ENCODE measurements at places on chromosomes 7 and 10.

GRCh38 chr7:47804767-47805545 lies 143.3 kb downstream of the PKD1L1 start:
- DNase-seq, result no peak

GRCh38 chr7:82741493-82741892 lies 297.9 kb upstream of the CACNA2D1 start:
- DNase-seq, result no peak

- no peak for DNase-seq
Measured at GRCh38 chr7:78333530-78334425, 535.2 kb downstream of the PHTF2 start.

DNA sequence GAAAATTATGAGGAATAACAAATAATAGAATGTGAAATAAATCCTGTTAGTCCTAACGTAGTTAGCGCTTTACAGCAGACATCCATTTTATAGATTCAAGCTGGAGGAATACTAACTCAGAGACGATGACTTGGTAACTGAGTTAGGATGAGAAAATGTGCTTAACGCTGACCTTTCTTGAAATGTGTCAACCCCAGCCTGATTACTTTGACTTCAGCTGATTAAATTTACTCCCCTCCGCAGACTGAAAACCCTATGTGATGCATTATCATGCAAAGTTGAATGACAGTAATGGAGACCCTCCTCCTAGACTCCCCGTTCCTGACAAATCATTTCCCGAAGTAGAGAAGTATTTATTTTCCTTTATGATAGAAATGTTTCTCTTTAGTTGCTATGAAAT lies 54.5 kb downstream of the WDFY4 start:
- no peak for DNase-seq

DNA sequence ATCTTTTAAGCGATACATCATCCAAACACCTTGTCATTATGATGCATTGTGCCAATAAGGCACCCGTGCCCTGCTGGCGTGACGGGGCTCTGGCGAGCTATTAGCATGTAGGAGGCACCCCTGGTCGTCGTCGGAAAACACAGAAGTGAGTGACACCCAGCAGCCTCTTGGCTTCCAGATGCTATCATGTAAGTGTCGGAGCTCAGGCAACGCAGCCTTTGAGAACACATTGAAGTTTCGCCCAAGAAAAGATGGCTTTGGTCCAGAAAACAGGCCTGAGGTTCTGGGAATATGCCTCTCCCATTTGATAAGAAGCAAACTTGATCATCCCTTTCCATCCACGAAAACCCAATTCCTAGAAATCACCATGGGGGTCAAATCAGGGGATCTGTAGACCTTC lies 555.3 kb downstream of the GALNT17 start:
- DNase-seq, result no peak

DNA sequence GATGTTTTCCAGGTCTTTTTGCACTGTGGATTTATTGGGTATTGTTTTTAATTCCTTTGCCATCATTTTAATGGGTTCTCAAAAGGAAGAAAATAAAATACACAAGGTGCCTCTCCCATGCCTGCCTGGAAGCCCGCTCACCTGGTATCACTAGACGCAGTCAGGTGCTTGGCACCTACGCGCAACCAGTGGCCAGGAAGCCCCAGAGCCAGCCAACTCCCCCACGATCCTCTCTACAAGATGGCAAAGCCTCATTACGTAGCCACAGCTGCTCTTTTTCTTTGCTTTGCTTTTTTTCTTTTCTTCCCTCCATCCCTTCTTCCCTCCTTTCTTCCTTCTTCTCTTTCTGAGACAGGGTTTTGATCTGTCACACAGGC lies 34.3 kb downstream of the BAIAP2L1 start:
- no peak for DNase-seq

DNA sequence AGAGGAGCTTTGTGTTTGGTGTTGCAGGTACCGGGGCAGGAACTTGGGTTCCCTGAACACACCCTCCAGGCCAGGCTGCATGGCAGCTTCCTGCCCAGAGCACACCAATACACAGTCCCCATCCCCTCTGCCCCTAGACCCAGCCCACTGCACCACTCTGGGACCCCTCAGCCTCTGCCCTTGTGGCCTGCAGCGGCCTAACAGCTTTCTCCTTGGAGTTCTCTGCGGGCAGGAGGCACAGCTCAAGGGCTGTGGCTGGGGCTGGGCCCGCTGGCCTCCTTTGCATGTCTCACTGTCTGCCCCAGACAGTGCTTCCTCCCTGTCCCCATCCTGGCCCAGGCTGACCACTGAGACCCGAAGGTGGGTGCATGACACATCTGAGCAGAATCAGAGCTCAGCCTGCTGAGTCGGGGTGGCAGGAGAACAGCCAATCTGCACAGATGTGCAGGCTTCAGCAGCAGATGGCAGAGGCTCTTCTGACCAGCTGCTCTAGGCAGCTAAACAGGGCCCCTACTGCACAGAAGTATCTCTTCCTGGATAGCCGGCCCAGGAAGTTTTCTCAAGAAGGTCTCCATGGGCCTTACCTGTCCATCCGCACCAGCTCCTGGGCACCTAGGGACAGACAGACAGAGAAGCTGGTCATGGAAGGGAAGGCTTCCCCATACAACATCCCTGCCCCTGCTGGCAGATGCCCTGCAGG lies 20.8 kb downstream of the VSIR start:
- DNase-seq, result no peak

DNA sequence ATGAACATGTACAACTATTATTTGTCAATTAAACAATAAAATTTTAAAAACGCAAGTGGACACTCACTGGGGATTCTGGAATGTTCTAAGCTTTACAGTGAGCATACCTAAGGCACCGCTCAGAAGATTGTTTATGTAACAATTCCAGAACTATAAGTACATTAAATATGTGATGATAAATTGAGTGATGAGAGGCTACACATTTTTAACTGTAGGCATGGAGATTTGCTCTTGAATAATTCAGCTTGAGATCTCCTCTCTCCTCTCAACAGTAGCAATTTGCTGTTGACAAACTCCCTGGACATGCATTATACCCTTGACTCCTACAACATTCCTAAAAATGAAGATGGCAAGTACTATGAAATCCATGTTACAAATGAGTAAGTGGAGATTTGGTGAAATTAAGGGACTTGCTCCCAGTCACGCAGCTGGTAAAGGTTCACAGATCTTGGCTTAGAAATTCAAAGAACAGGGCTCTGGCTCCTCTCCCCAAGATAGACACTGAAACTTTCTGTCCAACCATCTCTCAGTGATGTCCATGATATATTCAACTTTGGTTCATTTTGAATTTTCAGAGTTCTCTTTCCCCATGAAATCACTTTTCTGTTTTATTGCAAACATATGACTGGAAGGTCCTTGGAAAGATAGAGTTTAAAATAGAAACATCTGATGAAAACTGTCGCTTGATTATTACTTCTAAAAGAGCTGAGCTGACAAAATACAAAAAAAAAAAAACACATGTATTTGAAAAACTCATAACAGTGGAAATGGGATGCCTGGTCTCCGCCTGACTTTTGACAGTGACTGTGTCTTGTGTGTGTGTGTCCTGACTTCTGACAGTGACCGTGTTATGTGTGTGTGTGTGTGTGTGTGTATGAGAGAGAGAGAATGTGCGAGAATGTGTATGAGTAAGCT lies 488.3 kb downstream of the TNS3 start:
- DNase-seq, result no peak

GRCh38 chr10:11110539-11110938 lies 92.9 kb downstream of the CELF2 start:
- no peak for DNase-seq

DNA sequence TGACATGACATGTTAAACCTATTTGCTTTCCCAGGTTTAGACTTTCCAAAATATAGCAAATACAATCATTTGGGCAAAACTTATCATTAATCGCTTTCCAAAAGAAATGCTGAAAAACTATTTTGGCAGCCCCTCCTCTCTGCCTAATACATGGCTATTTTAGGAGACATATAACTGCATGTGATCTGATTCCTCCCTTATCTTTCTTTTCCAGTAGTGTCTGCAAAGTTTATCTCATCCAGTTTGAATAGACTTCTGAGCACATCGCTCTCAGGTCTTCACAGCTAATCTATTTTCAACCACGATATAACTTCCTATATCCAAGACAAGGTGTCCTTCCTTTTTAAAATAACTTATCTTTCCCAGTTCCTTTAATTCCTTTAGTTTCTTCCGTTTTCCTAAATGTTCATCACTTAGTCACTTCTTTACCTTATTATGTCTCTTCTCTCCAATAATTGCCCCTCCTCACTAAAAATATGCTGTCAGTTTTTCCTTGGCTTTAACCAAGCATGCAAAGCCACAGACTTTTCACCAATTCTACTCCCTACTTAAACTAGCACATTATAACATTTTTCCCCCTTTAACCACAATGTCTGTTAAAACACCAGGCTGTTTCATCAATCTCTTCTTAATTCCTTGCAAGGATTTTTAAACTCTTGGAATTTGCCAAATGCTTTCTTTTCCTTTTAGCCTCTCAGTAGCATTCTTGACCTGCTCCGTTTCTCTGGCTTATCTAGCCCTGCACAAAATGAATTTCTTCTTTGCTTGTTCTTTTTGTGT lies 24.4 kb downstream of the GNG11 start:
- no peak for DNase-seq

- no peak for DNase-seq
Measured at GRCh38 chr7:1968397-1969111, 264.2 kb downstream of the MAD1L1 start.

DNA sequence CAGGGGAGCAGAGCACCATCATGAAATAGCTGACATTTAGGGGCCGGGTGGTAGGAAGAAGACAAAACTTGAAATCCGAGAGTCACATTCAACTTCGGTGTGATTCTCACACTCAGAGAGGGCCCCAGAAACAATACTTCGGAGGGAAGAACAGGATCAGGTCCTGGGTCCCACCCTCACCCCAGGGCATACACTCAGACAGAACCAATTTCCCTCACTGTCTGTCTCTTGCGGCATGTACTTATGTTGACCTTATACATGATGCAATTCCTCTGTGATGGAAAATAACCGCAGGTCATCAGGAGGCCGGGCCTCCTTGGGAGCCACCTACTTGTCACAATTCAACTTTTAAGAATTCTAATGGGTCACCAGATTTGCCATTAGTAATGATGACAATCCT lies 26.3 kb upstream of the HMX3 start:
- DNase-seq, result no peak

GRCh38 chr10:101758858-101759257 lies 17.1 kb downstream of the FGF8 start:
- no peak for DNase-seq

- peak; percentile 45 for DNase-seq
Measured at GRCh38 chr7:12389089-12389700, 14.5 kb downstream of the VWDE start.

DNA sequence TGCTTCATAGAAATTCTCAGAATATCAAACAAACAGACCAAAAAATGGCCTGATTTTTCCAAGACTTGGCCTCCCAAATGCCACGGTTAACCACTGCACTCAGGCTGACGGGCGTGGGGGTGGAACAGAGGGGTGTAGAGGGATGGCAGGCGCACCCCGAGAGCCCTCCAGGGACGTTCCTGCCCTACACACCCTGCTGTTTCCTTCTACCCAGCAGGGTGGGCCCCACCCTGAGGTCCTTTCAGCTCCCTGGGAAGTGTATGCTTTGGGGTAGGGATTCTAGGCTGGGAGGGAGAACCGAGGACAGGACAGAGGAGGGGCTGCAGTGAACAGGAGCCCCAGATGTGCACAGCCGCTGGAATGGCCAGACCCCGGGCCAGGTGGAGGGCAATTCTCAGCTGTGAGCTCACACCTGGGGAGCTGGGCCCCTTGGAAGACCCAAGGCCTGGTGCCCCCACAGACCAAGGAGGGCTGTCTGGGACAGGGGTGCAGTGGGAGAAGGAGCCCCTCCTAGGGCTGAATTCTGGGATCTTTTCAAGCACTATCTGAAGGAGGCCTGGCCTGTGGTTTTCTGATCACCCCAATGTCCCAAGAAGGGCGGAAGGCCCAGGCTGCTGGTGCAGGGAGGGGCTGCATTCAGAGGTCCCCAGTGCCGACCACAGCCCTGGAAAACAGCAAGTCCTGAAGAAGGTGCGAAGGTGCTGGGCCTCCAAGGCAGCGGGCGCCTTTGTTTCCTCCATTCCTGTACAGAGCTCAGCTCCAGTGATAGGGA lies 32.9 kb upstream of the INPP5A start:
- no peak for DNase-seq

- DNase-seq, result peak; percentile 54
Measured at GRCh38 chr10:96720422-96721206, at the start of gene PIK3AP1. Gene PIK3AP1, minus strand, starts transcription at chr10:96720514. Its CDS starts 120 bp downstream, at chr10:96720394.

GRCh38 chr7:127251036-127251464 lies 1.7 kb downstream of the GRM8 start:
- DNase-seq, result no peak

GRCh38 chr10:7409045-7409731 lies 1.6 kb downstream of the SFMBT2 start:
- peak; percentile 55 for DNase-seq

GRCh38 chr7:121510302-121510701 lies 114.2 kb upstream of the FAM3C start:
- no peak for DNase-seq

DNA sequence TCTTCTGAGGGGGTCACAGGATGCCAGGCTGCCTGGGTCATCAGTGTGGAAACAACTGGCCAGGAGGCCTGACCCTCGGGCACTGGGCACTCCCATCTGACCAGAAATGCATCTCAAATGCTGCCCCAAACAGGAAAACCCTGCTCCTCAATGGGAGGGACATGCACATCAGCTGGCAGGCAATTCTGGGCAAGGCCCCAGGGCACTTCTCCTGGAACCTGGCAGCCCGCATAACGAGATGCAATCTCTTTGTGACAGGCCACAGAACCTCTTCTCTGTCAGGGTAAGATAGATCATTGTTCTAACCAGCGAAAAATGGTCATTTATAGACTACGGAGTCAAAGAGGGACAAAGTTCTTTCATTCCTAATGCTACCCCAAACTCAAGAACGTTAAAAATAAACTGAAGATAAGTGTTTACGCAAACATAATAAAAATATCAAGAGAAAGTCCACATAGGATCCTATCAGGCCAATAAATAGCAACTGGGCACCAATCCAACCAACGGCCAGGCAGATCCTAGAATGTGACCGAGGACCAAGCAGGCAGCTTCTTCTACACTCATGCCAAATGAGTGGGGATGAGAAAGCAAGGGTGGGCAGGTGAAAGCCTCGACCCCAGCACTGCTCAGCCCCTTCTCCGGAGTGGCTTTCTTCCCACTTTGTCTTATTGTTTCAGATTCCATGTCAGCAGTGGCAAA lies 212.3 kb downstream of the TCERG1L start:
- no peak for DNase-seq

DNA sequence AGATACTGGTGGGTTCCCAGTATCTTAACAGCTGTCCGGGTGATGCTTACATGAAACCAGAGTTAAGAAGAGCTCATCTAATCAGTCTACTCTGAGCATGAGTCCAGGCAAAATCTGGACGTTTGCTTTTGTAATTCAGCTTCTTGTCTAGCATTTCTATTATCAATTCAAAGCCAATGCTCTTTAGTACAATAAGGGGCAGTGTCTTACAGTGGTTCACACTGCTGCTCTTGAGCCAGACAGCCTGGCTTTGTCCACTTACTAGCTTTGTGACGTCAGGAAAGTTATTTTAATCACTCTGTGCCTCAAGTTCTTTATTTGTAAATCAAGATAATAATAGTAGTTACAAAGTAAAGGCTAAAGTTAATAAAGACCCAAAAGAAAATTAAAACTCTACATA lies 227.3 kb upstream of the TCF7L2 start:
- DNase-seq, result no peak

All from activated CD4-positive, alpha-beta memory T cell treated with anti-CD3 and anti-CD28 coated beads, Interleukin-2, amount 10 ng/mL, durations not matched to agents 7 days and 5 days (primary cell).